Hematopoietic multipotent progenitor cell treated with erythropoietin and hydrocortisone succinate and interleukin-3 and kit ligand, for 8 days (in vitro differentiated cells): ENCODE measurements at places on chromosomes 6 and 20.

DNA sequence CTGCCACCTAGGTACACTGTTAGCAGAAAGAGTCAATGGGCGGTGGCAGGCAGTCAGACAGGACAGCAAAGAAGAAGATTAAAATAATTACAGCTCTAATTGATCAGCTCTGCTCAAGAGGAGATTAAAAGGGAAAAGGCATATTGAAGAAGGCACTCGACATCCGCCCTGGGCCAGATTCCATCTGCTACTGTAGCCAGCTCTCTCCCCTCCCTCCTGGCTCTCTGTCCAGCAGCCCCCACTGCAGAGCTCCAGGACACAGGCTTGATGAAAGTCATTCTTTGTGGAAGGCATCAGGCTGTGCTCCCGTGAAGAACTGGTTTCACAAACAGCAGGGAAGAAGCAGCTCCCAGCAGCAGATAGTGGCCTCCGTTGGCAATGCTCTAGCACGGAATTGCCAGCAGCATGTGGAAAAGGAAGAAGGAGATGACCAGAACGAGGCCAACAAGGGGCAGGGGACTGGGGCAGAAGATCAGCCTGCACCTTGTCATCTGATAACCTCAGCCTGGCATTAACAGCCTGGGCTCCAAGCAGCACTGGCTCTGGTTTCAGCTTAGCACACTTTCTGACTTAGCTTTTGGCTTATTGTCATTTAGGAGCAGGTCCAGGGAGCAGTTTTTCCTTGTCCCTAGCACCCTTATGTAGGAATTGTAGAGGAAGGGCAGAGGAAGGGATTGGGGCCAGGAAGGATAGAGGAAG, 465.9 kb downstream of the KIF16B start:
- DNase-seq: no peak

- no peak for DNase-seq
These were observed 34.7 kb upstream of the TBXT start for GRCh38 chr6:166202321-166202733.

- DNase-seq: no peak
These were observed 315.2 kb downstream of the TFAP2A start for GRCh38 chr6:10099529-10100140.

- no peak for DNase-seq
These were observed 14.5 kb downstream of the ARHGAP18 start for GRCh38 chr6:129695373-129696027.

DNA sequence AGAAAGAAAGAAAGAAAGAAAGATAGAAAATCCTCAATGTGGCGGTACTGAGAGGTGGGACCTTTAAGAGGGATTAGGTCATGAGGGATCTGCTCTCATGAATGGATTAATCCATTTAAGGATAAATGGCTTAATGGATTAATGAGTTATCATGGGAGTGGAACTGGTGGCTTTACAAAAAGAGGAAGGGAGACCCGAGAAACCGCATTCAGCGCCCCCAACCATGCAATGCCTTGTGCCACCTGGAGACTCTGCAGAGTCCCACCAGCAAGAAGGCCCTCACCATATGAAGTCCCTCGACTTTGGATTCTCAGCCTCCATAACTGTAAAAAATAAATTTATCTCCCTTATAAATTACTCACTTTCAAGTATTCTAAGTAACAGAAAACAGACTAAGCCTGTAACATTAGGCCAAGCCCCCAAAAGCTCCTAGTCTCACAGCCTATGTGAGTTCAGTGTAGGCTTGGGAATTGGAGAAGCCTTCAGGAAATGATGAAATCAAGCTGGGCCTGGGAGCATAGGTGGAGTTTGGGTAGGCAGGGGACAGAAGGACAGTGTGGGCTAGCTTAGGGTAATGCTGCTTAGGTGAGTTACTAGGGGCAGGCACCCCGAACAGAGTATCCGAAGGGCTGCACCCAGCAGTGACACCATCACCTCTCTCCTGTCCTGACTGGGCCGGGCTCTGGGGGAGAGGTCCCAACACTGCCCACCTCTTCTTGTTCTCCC, 36.2 kb upstream of the RNF24 start:
- no peak for DNase-seq

DNA sequence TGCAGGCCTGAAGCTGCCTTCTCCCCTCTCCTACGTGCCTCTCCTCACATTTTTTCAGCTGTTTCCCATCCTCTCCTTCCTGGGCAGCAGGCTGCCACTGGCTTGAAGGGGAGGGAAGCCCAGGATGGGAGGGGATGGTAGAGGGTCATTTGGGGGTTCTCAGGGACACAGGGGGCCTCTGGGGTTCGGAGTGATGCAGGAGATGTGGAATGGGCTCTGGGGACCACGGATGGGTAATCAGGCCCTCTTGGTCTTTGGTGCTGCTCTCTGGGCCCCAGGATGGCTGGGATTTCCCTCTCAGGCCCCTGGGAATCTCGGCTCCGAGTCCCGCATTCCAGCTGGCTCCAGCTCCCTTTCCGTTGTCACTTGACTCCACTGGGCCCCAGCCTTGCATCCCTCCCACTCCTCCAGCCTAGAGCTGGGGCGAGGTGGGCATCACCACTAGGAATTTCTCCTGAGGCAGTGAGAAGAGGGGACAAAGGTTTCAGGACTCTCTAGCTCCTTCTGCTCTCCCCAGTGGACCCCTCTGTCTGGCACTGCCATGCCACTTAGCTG, 2.0 kb upstream of the DDR1 start:
- no peak for DNase-seq

DNA sequence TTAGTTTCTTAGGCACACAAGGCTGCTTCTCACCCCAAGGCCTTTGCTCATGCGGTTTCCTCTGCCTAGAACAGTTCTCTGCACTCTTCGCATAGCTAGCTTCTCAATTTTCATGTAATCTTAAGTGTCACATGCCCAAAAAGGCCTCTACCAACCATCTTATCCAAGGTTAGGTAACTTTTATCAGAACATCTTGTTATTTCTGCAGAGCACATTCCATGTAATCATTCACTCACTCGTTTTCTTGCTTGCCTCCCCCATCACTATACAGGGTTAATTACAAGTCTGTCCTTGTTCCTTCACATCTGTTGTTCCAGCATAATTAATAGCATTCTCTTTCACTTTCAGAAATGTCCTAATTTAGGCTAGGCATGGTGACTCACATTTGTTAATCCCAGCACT, 53.8 kb downstream of the NCOA6 start:
- DNase-seq: peak; percentile 11

- no peak for DNase-seq
These were observed 35.7 kb downstream of the TAF4 start for GRCh38 chr20:62029949-62030348.

GRCh38 chr6:106069478-106069877, 16.7 kb upstream of the PRDM1 start:
- no peak for DNase-seq

DNA sequence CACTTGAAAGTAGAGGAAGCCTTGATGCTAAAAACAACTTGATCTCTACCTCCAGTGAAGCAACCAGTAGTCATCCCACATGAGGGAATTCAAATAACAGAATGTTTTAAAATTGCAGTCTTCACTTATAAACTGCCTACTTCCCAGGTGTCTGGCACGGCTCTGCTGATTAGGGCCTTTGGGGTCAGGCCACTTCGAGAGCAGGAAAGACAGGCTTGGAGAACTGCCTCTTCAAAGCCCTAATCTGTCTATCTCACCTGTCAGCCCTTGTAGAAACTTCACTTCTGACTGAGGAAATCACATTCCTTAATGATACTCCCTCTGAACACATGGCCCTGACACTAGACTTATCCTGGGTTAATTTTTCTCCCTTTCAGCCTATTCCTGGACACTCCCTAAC, 458.6 kb downstream of the TENT5A start:
- no peak for DNase-seq

DNA sequence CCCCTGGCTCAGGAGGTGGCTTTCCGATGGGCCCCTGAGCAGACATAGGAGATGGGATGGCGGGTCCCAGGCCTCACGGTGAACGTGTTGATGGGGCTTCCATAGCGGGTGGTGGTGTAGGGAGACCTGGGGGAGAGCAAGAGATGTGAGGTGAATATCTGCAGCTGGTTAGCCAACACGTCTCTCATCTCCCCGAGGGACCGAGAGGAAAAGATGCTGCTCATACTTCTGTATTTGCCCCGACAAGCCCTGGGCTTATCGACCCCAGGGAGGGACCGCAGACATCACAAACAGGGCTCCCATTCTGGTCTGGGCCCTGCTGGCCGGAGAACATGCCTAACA, 38.7 kb downstream of the C6orf132 start:
- no peak for DNase-seq

DNA sequence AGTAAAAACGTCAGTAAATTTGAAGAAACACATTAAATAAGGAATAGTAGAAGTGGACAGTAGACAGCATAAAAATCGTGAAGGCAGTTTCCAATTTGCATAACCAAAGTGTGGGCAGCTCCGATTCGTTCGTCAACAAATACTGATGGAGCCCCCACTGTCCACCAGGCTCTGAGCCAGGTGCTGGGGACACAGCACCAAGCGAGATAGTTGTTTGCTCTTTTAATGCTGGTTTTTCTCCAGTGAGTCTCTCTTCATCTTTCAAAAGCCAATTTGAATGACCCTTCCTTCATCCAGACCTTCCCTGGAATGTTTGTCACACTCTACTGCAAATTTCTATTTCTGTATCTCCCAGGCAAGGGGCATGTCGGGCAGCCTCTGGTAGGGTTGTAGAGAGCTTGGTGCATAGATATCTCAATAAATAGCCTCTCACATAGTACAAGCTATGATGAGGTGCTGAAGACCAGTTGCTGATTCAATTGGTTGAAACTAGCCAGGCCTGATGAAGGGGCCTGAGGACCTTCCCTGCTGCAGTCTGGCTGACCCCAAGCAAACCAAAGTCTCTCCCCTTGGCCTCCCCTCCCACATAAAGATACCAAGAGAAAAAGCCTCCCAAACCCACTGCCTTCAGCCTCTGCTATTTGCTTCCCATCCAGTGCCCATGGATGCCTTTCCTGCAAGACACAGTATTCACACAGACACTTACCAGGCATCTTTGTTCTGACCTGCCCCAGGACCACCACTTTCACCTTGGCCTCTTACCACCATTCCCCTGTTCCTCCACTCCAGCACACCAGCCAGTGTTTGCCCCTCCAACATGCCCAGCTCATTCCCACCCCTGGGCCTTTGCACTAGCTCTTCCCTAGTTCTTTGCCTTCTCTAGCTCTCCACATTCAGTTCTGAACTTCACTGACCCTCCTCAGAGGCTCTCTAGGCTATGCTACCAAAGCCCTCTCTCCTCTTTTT, 125.2 kb downstream of the CEBPB start:
- no peak for DNase-seq

- DNase-seq: no peak
These were observed 63.7 kb downstream of the PTPRK start for GRCh38 chr6:128456510-128457230.

GRCh38 chr20:32823078-32823477, 3.3 kb downstream of the MAPRE1 start:
- DNase-seq: peak; percentile 15

DNA sequence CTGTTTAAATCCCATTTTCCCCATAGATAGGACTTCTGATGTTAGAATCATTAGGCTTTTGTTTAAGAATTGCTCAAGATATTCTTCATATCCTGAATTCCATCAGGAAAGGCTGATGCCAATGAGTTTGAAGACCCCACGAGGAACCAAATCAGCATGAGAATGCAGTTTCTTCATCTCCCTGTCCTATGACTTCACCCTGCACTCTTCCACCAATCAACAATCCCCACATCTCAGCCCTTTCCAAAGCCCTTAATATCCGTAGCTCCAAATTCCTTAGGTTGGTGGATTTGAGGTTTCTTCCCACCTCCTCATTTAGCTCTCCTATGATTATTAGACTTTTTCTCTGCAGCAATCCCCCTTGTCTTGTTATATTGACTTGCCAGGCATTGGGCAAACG, 88.3 kb upstream of the PRND start:
- DNase-seq: no peak

- no peak for DNase-seq
These were observed 506.6 kb downstream of the DHX35 start for GRCh38 chr20:39468703-39469102.

DNA sequence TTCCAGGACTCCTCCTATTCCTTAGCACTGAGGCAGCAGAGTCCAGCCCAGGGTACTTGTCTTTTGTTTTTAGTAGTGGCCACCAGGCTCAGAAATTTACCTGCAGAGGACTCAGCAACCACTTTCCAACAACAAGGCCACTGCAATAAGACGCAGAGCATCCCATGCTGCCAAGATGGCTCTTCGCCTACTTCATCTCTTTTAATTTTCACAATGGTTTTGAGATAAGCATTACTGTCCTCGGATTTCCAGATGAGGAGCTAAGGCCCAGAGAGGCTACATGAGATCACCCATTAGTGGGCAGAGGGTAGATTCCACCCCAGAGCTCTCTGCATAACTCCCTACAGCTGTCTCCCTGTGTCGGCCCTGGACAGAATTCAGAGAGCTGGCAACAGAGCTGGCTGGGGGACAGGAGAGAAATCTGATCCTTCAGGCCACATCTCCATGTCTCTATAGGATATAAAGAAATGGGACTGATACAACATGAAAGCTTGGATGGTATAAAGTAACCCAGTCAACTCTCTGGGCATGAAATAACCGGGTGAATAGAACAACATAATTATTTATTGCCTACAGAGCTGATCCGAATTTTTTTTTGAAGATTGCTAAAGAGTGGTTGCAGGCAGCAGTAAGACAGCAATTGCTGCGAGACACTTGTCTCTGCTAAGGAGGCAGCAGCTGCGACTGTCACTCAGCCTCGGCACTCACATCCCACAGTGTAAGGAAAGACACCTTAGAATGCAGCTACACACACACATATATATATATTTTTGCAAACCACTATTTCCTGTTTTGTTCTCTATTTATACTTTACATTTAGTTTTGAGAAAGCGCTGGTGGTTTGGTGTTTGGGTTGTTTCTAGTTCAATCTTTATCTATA, 37.2 kb downstream of the SCML4 start:
- DNase-seq: no peak

- DNase-seq: no peak
These were observed 83.0 kb downstream of the SLC22A3 start for GRCh38 chr6:160431226-160431625.

DNA sequence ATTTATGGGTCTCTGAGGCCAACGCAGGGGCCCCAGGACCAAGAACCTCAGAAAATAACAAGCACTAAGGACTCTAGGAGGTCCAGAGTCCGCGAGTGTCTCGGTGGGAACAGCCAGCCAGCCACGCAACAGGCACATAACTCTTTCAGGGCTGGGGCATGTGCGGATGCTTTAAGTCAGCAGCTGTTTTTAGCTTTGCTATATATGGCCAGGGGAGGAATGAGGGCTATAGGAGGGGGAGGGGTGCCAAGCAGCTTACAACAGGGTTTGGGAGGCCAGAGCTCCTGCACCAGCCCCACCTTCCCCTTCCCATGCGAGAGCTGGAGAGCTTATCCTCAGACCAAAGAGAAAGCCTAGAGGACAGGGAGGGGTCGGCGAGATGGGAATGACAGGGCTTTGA, 6.2 kb downstream of the JPH2 start:
- DNase-seq: no peak

GRCh38 chr6:157761331-157761921, 61.6 kb upstream of the SNX9 start:
- DNase-seq: no peak
